ENCODE measurements at places on chromosomes 12 and 14.

DNA sequence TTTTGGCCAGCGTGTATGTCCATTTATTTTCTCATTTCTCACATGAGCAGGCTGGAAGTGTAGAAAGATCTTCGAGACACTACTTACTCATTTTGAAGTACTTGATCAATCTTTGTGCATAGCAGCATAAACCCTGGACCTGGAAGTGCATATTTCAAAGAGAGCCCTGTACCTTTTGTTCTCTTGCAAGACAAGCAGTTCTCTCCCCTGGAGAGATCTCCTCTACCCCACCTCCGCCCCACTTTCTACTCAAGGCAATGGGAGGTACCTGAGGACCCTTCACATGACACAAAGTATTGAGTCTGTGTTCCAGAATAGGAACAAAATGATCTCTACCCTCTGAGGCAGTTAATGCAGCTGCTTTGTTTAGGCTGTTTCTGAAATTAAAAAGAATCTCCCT, 27.4 kb upstream of the RASSF3 start:
- DNase-seq: no peak
- H3K36me3 ChIP-seq: no peaks in the 10 kb centered on the region
- H3K4me3 ChIP-seq: no peak overlapping the region
- no peak overlapping the region for H3K27ac ChIP-seq
- no peaks in the 10 kb centered on the region for H3K4me1 ChIP-seq

GRCh38 chr12:42468921-42469320, 120.6 kb downstream of the PRICKLE1 start:
- H3K36me3 ChIP-seq: peaks cover 14% of the 10 kb centered on the region
- no peaks in the 10 kb centered on the region for H3K27me3 ChIP-seq
- peaks cover 13% of the 10 kb centered on the region for H3K4me1 ChIP-seq
- no peak overlapping the region for H3K27ac ChIP-seq

DNA sequence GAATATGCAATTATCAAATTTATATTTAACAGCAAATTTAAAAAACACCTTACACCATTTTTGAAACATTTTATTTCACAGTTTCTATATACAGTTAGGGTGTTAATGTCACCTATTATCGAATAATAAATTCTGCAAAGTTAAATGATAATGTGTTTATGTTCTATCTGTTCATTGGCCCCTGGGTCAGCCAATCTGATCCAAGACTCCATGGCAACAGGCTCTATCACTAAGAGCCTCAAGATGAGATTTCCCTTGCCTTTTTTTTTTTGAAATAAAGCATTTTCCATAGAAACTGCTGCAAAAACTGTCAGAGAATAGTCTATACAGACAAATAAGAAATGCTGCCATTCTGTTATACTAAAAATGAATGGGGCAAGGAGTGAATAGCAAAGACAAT, 83.2 kb upstream of the STAC3 start:
- no peaks in the 10 kb centered on the region for H3K27me3 ChIP-seq
- H3K4me3 ChIP-seq: no peak overlapping the region
- H3K36me3 ChIP-seq: no peaks in the 10 kb centered on the region

DNA sequence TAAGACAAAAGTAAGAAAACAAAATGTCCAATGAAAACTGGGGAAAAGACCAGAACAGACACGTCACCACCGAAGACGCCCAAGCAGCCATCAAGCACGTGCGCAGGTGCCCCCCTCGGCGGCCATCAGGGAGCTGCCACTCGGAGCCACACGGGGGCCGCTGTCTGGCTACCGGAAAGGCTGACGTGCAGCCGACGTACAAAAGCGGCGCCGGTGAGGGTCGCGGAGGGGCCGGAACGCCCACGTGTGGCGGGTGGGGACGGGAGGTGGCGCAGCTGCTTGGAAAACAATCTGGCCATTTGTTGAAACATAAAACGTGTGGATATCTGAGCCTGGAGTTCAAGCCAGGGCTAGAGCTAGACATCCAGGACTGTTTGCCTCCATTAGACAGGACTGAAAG, 60.7 kb downstream of the GALNT9 start:
- no peak overlapping the region for H3K27ac ChIP-seq
- peaks cover 3% of the 10 kb centered on the region for H3K27me3 ChIP-seq
- H3K4me1 ChIP-seq: no peaks in the 10 kb centered on the region
- no peaks in the 10 kb centered on the region for H3K36me3 ChIP-seq
- DNase-seq: no peak
- H3K4me3 ChIP-seq: no peak overlapping the region

DNA sequence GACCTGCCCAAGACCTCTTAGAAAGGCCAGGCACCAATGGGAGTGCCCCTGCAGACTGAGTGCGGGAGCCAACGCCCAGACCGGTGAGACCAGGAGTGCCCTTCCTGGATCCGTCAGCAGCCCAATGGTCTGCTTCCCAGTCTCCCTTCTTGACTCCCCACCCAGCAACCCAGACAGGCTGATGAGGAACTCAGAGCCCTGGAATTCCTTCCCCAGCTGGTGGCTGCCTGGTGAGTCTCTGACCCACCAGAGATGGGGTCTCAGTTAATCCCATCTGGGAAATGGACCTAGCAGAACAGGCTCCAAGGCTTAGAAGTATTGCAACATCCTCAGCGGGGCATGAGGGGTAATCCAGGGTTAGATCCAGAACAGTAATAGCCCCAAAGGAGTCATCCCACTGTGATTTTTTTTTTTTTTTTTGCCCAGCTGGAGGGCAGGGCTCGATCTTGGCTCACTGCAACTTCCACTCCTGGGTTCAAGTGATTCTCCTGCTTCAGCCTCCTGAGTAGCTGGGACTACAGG, 1.5 kb upstream of the RASAL1 start:
- H3K27ac ChIP-seq: no peak overlapping the region
- DNase-seq: no peak
- no peaks in the 10 kb centered on the region for H3K36me3 ChIP-seq
- H3K27me3 ChIP-seq: peaks cover 19% of the 10 kb centered on the region

- no peak overlapping the region for H3K27ac ChIP-seq
- H3K27me3 ChIP-seq: no peaks in the 10 kb centered on the region
- no peak for DNase-seq
- H3K4me1 ChIP-seq: no peaks in the 10 kb centered on the region
- no peak overlapping the region for H3K4me3 ChIP-seq
Observed at GRCh38 chr12:131603939-131604795, 106.7 kb upstream of the SFSWAP start.

GRCh38 chr12:31773223-31773750, 44.5 kb upstream of the AMN1 start:
- no peaks in the 10 kb centered on the region for H3K27me3 ChIP-seq
- no peaks in the 10 kb centered on the region for H3K36me3 ChIP-seq
- no peak for DNase-seq
- no peaks in the 10 kb centered on the region for H3K4me1 ChIP-seq
- no peak overlapping the region for H3K4me3 ChIP-seq
